A549 treated with AZD2906 at 1 μM for 4 hours (cell line): ENCODE measurements at places on chromosomes 4 and X. TPM values are rescaled to one million over a fixed set of nuclear protein-coding genes. Genes with fewer than 3 reads are reported as not detected.

The GLRA3 gene
- total RNA-seq = 0.01 TPM in 2 of 5 replicates, not detected in the others

The AWAT2 gene
- total RNA-seq = not detected in 5 replicates

The PSAPL1 gene
- total RNA-seq = 0.28 to 0.39 TPM (median 0.33 TPM) in 5 replicates

The GYPE gene
- not detected in 5 replicates for total RNA-seq

The MYOZ2 gene
- total RNA-seq = not detected in 5 replicates

The FAAH2 gene
- total RNA-seq = 0.06 to 0.54 TPM (median 0.20 TPM) in 5 replicates

The DMP1 gene
- 0.05 TPM in 1 of 5 replicates, not detected in the others for total RNA-seq

The ASB11 gene
- total RNA-seq = not detected in 5 replicates

The GPM6B gene
- 0.24 to 0.61 TPM (median 0.39 TPM) in 5 replicates for total RNA-seq

The CSN1S1 gene
- total RNA-seq = not detected in 5 replicates

The CEP44 gene
- 3.9 to 5.5 TPM (median 5.1 TPM) in 5 replicates for total RNA-seq

The PNMA6A gene
- 4.0 to 5.4 TPM (median 5.0 TPM) in 5 replicates for total RNA-seq

The GLRB gene
- 0.51 to 1.00 TPM (median 0.63 TPM) in 5 replicates for total RNA-seq

The PRDM5 gene
- total RNA-seq = 3.9 to 4.9 TPM (median 4.2 TPM) in 5 replicates

The ZFP42 gene
- not detected in 5 replicates for total RNA-seq

The TET2 gene
- total RNA-seq = 1.6 to 2.4 TPM (median 2.2 TPM) in 5 replicates
